ENCODE measurements at places on chromosomes 5 and 9.

DNA sequence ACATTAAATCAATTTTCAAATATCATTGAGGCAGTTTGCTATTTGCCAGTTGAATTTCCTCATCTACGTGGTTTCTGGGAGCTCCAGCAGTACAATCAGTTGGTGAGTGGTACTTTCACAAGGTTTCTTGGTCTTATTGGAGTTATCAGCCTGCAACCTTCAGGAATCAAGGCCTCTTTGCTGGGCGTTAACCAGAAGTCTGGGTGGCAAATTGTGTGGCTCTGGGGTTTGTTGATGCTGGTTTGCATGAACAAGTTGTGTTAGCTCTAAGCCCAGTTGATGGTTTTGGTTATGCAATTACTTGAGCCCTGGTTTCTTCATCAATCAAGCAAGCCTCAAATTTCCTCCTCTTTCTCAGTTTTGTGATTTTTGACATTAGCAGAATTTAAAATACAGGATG lies 152.9 kb upstream of the ANKRD55 start:
- no peak for DNase-seq

DNA sequence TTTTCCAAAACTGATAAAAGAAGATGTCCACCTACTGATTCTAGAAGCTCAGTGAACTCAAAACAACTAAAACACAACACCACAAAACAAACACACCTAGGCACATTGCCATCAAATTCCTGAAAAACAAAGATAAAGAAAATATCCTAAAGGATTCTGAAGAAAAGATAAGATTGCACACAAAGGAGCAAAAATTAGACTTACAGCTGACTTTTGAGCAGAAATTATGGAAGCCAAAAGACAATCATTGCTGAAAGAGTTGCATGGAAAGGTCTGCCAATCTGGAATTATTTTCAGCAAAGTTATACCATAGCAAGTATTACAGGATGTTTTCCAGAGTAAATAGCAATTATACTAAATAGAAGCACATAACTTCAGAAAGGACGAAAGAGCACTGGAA lies 128.2 kb upstream of the IRX2 start:
- DNase-seq: no peak

GRCh38 chr9:109440797-109441287 lies 57.3 kb downstream of the PTPN3 start:
- DNase-seq: peak; percentile 66

- no peak for DNase-seq
Measured at GRCh38 chr9:90100014-90100413, 495.2 kb downstream of the GADD45G start.

GRCh38 chr5:10675177-10675700 lies 85.8 kb downstream of the DAP start:
- DNase-seq: no peak

- no peak for DNase-seq
Measured at GRCh38 chr5:23840083-23840482, 332.7 kb downstream of the PRDM9 start.

DNA sequence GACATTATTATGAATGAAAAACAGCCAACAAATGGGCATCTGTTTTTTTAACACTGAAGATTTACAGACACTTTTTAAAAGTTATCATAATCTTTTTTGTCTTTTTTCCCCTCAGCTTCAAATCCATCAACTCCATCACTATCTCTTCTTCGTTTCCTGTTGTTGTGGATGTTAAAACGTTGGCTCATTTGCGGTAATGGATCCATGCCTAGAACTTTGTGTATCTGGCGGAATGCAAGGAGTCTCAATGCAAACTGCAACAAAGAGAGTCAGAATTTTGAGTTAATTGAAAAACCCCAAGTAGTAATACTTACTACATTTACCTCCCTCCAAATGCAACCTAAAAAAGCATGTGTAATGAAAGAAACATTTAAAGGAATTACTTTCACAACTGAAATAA lies 42.9 kb upstream of the MTMR12 start:
- DNase-seq: no peak

GRCh38 chr5:117013280-117013877 lies 438.8 kb upstream of the SEMA6A start:
- DNase-seq: no peak

DNA sequence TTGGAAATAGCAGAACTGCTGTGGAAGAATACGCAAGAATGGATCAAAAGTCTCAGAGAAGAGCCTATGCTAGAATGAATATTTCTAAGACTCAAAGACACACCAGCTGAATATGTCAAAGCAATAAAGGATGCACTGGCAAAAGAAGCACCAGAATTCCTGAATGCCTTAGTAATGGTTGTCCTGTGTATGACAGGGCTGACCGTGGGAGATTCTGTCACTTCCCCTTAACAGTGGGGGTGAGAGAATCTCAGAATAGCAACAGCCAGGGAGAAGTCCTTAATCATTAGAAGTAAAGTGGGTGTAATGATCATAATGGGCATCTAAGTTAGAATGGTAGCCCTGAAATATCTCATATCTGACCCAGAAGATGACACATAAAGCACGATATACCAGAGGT lies 14.6 kb upstream of the PRR16 start:
- DNase-seq: no peak

GRCh38 chr5:55816342-55816741 lies 34.8 kb upstream of the IL31RA start:
- DNase-seq: no peak

DNA sequence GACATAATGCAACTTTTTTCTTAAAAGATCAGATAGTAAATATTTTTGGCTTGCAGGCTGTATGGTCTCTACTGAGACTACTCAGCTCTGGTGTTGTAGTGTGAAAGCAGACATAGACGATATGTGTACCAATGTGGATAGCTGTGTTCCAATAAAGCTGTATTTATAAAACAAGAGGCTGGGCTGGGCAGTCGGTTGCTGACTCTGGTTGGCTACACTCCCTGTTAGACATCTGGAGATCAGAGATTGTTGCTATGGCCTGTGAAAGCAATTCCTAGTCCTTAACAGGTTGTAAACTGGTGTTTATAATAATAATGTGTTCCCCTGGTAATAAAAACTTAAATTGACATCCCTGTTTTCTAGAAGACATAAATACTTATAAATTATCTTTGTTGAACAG lies 24.4 kb upstream of the SCAMP1 start:
- no peak for DNase-seq

GRCh38 chr5:144100702-144101101 lies 69.8 kb downstream of the YIPF5 start:
- DNase-seq: no peak

DNA sequence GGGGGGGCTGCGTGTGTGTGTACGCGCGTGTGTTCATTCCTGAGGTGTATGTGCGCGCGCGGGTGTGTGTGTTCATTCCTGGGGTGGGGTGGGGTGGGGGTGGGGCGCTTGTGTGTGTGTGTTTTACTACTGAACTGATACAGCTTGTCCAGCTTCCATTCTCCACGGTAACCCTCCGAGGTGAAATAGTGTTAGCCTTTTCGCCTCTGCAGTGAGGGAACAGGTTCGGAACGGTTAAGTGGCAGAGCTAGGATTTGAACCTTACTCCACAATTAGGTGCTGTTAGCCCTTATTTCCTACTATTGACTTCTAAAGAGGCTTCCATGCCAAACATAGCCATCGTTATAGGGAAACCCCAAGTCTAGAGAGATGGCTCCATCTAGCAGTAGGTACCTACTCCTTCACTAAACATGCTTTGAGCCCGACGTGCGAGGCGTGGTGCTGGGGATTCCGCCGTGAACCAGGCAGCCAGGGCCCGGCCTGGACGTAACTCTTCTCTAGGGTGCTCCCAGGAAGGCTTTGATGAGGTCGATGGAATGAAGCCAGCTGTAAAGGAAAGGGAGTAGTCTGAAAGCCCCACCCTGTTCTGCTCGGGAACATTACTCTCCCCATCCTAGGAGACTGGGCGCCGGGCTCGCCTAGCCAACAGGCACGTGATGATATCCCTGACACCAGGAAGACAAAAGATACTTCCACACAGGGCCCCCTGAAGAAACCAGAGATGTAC lies 782 bp upstream of the SKP1 start:
- DNase-seq: peak; percentile 41

- DNase-seq: no peak
Measured at GRCh38 chr9:91736898-91737601, 213.0 kb downstream of the ROR2 start.

DNA sequence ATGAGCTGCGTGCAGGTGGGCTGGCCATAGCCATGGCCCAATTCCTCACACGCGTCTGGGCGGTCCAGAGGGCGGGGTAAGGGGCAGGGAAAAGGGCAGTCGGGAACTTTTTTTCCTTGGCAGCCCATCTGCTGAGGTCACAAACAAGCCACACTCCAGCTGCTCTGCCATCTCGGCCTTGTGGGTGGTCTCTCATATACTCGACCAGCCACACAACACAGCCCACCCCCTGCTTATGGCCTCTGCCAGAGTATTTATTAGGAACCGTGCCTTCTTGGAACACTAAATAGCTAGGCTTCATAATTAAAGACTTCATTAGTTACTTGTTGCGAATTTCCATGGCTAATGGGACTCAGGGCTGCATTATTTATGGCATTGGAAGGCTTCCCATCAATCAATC lies 98.5 kb upstream of the LHFPL2 start:
- no peak for DNase-seq

DNA sequence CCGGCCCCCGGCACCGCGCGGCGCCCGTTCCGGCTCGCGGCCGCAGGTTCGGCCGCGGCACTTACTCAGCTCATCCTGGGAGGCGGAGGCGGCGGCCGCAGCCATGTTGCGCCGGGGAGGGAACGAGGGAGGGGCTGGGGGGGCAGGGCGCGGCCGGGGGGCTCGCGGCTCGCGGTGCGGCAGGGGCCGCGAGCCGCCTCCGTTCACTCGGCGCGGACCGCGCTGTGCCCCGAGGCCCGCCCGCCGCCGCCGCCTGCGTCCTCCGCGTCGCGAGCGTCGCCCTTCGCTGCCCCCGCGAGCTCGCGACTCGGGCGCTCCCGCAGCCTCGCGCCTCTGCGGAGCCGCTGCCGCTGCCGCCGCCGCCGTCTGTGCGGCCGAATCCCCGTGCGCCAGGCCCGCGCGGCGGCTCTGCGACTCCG lies 735 bp downstream of the ECPAS start:
- peak; percentile 63 for DNase-seq

DNA sequence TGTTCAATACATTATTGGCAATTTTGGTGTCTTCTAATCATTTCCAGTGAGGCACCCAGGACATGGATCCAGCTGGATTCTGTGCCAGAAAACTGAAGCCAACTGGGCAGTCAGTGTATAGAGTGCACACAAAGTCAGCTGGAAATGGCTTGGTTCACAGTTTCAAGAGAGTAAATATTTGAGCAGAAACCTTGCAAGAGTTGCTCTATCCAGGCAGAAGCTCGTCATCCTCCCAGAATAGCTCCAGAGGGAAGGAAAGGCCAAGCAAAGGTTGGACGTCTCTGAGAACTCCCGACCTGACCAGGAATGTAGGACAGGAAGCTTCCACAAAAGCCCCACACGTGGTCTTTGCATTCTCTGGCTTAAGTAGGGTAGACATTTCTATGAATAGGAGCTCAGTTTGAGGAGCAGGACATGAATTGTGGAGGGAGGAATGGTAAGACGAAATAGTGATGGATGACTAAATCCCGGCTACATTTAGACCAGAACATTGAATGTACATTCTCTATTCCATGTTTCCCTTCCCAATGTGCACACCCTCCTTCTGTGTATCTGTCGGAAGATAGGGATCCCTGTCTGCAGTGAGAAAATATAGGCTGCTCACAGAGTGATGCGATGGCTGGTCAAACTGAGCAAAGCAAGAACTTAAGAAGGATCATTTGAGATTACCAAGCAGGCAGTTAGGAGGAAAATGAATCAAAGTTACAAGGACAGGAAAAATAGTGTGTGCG lies 72.7 kb upstream of the FCN2 start:
- DNase-seq: no peak

DNA sequence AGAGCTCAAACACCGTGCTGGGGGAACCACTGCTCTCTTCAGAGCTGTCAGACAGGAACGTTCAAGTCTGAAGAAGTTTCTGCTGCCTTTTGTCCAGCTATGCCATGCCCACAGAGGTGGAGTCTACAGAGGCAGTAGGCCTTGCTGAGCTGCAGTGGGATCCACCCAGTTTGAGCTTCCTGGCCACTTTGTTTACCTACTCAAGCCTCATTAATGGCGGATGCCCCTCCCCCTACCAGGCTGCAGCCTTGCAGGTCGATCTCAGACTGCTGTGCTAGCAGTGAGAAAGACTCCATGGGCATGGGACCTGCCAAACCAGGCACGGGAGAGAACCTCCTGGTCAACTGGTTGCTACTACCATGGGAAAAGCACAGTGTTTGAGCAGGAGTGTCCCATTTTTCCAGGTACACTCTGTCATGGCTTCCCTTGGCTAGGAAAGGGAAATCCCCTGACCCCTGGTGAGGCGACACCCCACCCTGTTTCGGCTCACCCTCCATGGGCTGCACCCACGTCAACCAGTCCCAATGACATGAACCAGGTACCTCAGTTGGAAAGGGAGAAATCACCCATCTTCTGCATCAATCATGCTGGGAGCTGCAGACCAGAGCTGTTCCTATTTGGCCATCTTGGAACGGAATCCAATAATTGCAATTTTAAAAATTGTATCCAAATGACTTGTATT lies 246.9 kb upstream of the ADAMTS16 start:
- DNase-seq: no peak

- DNase-seq: no peak
Measured at GRCh38 chr9:97550386-97550785, 48.9 kb downstream of the TMOD1 start.

DNA sequence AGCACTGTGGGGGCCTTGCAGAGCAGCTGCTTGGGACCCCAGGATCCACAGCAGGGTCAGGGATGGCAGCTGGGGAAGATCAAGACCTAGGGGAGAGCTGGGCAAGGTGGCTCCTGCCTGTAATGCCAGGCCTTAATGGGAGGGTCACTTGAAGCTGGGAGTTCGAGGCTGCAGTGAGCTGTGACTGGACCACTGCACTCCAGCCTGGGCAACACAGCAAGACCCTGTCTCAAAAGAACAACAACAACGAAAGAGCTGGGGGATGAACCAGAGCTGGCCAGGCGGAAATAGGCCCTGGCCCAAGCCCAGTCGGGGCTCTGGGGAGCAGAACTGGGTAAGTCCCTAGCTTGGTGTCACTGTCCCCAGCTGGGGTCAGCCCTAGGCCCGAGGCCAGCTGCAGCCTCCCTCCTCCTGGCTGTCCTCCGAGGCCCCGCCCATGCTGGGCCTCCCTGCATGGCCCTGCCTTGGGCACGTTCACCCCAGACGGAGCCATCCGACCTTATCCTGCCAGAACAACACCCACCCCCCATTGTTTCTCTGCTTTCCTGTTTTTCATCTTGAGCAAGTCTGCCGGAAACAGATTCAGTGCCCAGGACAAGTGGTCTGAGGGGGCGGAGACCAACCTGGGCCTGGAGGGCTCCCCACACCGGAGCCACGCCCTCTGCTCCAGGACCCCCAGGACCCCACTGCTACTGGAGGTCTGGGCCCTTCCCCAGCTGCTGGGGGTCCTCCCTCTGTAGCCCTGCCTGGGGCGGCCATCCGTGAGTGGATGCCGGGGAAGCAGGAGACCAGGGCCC lies 1.9 kb downstream of the DIPK1B start:
- DNase-seq: no peak

DNA sequence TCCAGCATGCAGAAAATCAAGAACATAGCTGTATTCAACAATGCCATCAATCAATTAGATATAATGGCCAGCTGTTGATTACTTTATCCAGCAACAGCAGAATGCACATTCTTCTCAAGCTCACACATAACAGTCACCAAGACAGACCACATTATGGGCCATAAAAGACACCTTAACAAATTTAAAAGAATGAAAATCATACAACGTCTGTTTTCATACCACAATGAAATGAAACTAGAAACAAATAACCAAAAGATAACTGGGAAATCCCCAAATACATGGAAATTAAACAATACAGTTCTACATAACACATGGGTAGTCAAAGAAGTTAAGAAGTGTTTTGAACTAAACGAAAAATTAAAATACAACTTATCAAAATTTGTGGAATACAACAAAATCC lies 130.9 kb upstream of the GNA14 start:
- DNase-seq: no peak
